CD8-positive, alpha-beta T cell (primary cell): ENCODE measurements at places on chromosomes 6 and 20. TPM values are rescaled to one million over a fixed set of nuclear protein-coding genes. Genes with fewer than 3 reads are reported as not detected.

The TRIM31 gene
- total RNA-seq: not detected

DNA sequence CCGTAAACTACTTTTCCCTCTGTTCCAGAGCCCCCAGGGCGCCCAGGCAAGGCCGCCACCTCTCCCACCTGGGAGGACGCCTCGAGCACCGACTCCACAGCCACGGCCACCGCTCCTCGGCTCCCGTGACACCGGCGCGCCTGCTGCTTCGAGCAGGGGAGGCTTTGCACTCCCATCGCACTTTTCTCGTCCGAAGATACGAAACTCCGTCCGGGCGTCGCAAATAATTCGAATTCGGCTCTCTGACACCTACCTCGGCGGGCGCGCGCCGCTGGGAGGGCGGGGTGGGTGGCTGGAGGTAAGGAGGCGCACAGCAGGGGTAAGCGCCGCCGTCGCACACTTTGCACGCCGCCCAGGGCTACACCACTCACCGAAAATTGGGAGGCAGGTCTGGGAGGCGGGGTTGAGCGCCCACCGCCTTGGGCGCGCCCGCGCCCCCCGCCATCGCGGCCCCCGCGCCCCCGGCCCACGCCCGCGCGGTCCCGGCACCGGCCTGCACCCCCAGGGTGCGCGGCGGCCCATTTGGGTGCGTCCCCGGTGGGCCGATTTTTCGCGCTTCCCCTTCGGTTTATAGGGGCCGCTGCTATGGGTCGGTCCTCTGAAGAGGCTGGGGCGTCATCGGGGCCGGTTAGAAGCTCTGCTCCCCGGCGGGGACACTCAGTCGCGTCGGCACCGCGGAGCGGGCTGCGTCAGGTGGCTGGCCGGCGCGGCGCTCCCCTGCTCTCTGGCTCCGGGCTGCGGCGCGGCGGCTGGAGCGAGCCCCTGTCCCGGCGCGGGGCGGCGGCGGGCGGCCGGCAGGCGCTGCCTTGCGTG lies 36.2 kb downstream of the GNAS start:
- peak; percentile 92 for DNase-seq

GRCh38 chr6:89081129-89081422 lies 525 bp downstream of the PNRC1 start:
- no peak for DNase-seq

DNA sequence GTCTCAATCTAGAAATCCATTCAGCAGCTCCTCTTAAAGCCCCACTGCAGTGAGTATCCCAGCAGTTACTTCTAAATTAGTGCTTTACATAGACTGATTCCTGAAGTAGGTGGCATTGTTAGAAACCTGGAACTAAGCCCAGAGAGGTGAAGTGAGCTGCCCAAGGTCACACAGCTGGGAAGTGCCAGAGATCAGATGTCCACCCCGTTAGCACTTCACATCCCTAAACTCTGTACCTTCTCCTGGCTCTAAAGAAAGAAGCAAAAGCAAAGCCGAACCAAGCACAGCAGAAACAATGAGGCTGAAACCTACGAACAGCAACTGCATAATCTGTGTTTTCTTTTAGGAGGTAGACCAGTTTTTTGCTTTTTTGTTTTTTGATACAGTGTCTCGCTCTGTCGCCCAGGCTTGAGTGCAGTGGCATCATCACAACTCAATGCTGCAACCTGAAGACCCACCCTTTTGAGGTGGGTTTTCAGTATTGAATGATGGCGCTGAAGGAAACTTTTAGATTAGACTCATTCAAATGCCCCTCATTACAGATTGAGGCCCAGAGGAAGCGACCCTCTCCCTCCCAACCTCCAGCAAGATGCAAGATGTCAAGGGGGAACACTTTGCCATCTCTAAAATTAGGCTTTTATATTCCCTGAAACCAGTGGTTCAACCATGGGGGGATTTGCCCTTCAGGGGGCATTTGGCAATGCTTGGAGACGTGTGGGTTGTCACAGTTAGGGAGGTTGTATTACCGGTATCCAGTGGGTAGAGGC lies 3.2 kb upstream of the ZMYND8 start:
- no peak for DNase-seq

- peak; percentile 27 for DNase-seq
Measured at GRCh38 chr6:27205375-27206278, 41.9 kb upstream of the PRSS16 start.

- no peak for DNase-seq
Measured at GRCh38 chr20:11101243-11101642, 427.4 kb upstream of the JAG1 start.

The CCN6 gene
- total RNA-seq: not detected

DNA sequence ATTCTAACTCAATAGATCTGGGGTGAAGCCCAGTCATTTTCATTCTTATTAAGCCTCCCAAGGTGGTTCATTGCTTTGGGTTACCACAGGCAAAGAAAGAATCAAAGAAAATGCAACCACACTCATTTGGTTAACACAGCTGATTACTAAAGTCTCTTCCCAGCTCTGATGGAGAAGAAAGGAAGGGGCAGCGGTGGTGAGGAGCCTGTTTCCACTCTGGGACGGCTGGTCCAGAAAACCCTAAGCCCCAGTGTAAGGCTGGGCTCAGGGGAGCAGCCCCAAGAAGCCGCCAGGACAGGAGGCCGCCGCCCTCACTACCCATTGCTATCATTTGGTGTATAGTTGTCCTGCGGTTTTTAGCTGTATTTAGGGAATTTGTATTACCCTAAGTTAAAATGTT lies 226.9 kb downstream of the CD83 start:
- DNase-seq: no peak

GRCh38 chr6:19830171-19830570 lies 7.0 kb upstream of the ID4 start:
- no peak for DNase-seq

DNA sequence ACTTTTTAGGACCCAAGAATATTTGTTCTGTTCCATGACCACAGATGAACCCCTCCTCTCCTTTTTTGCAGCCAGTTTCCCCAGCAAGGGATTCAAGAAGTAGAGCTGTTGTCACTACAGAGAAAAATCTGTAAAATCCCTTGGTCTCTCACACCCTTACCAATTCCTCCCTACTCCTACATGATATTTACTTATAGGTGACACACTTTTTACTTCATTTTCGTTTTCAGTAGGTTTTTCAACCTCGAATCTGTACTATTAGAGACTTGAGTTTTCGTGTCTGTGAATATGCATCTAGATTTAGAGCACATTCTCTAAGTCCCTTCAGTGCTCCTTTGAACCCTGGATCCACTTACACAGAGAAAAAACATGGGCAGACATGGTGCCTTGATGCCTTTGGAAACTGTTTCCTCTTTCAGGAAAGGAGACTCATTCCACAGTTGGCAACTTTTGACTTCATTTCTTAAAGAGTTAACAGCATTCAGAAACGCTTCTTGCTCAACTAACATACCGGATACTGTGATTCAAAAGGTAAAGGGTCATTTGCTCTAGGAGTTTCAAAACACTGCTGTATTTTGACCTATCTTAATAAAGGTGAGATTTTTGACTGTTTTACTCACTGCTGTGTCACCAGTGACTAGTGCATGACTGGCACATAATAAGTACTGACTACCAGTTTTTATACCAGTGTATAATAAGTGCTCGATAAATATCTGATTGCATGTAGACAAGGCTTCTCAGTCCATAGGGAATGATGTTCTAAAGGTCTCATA lies 50.6 kb downstream of the LAMA4 start:
- DNase-seq: no peak

- no peak for DNase-seq
Measured at GRCh38 chr6:112044856-112045255, 9.0 kb upstream of the CCN6 start.

DNA sequence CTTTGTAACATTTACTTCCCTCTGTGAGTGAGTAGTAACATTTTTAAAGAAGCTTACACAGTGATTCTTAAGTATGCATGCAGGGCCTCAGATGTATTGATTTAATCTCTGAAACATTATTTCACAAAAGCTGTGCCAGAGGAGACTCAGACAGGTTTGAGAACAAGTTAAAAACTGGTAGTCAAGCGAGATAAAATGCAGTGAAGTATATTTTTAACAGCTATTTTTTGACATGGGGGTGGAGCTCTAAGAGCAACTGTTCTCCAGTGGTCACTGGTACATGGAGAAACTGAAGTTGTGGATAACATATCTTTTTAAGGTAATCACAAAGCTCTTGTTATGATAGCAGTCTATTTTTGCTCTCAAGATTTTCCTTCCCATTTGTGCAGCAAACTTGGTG lies 20.4 kb downstream of the DSTN start:
- no peak for DNase-seq

The PRDM13 gene
- total RNA-seq: not detected

The TFAP2A gene
- not detected for total RNA-seq

GRCh38 chr6:38852215-38852614 lies 137.1 kb downstream of the DNAH8 start:
- DNase-seq: no peak

DNA sequence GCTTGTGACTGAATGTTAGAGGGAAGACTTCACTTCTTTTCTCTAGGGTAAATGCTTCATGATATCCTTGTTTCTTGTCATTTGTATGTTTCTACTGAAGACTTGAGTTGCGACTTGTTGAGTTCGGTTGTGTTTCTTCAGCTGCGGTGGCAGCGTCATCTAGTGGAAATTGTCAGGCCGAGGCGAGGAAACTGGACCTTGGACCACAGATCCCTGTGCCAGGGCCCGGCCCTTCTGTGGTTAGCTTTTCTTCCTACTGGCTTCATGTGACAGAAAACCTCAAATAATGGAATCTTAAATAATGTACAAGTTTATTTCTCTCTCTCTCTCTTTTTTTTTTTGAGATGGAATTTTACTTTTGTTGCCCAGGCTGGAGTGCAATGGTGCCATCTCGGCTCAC lies 12.4 kb downstream of the MTHFD1L start:
- no peak for DNase-seq

The DEFB113 gene
- total RNA-seq: not detected

- DNase-seq: no peak
Measured at GRCh38 chr20:38196076-38196475, 31.0 kb upstream of the TGM2 start.

DNA sequence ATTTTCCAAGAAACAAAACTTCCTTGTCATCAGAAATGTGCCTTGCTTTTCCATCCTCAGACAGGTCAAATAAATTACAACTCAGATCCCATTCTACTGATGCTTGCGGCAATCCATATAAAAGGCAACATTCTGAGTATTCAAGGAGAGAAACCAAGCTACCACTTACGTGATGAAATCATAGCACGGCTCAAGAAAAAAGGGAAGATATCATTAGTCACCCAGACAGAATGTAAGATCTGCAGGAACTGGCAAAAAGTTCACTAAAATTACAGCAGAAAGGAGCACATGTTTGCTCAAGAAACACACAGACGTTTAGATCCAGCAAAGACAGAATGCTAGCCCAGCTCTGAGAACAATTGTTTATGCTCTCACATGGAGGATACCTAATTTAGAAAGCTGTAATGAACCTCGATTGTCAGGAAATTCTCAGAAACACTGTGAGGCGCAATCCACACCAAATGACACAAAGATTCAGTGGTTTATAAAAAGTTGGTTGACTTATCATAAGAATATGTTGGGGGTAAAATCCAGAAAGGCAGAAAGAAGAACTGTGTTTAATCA lies 304.2 kb downstream of the ADGRG6 start:
- DNase-seq: no peak

GRCh38 chr6:166420351-166420750 lies 37.6 kb upstream of the MPC1 start:
- no peak for DNase-seq

DNA sequence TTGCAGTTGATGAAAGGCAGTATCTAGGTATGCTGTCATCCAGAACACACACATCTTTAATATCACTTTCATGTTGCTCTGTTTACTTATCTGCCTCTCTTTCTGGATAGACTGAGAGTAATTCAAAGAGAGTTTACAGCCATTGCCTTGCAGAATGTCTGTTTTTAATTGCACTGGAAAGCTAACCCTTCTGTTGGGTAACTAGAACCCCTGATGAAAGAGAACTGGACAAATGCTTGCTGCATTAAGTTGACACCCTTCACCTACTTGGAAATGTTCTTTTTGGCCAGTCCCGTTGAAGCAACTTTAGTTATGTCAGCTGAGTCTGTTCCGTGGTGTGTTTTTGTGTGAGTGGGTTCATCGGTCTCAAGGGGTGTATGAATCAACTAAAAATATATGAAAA lies 383.8 kb upstream of the CITED2 start:
- no peak for DNase-seq

The COX4I2 gene
- not detected for total RNA-seq

DNA sequence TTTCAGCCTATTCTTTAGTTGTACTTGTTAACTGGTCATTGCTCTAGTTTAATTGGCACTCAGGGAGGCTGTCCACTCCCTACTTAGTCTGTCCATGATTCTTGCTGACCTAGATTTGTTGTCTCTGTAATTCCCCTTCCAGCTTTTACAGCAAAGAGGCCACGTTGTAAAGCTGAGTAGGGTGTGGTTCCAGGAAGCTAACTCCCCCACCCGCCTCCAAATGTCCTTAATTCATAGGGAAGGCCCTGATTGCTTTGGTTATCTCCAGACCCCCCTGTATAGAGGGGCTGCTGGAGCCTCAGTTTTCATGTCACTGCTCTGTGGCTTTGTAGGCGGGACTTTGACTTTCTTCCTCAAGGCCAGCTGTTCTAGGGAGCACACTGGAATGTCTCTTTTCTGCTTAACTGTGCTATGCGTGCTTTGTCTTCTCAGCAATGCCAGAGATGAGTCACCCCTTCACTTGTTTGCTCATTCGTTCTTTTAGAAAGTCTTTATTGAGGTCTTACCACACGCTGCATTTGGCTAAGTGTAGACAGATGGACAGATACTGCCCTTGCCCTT lies 175.1 kb upstream of the JAG1 start:
- no peak for DNase-seq

GRCh38 chr6:25944688-25945574 lies 14.4 kb upstream of the SLC17A2 start:
- DNase-seq: no peak

The MRPL18 gene
- 18.8 TPM for total RNA-seq

DNA sequence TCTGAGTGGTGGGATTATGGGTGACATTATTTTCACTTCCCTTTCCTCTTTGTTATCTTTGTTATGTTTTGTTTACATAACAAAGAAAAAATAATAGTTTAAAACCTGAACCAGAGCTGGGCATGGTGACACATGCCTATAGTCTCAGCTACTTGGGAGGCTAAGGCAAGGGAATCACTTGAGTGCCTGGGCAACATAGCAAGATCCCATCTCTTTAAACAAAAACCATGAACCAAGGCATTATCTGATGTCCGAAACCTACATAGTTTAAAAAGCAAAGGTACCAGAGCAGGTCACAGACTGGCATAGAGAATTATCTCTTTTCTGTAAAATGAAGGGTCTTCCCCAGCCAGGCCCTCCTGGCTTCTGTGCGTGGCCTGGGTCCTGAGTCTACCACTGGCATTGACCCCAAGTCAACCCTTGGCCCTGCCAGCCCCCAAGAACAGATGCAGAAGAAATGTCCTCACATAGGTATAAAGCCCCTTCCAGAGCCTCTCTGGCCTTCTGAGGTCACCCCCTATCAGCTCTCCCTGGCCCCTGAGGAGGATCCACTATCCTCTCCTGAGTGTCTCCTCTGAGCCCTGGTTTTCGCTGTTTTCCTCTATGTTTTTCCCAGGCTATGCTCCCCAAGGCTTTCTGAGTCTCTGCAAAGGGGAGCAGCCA lies 81.3 kb downstream of the TRERF1 start:
- DNase-seq: no peak

The PKIB gene
- total RNA-seq: 0.54 TPM

The MYBL2 gene
- 0.49 TPM for total RNA-seq
